ENCODE measurements at places on chromosomes 12 and 14.

GRCh38 chr12:5309654-5310053, 122.3 kb upstream of the NTF3 start:
- DNase-seq = no peak

DNA sequence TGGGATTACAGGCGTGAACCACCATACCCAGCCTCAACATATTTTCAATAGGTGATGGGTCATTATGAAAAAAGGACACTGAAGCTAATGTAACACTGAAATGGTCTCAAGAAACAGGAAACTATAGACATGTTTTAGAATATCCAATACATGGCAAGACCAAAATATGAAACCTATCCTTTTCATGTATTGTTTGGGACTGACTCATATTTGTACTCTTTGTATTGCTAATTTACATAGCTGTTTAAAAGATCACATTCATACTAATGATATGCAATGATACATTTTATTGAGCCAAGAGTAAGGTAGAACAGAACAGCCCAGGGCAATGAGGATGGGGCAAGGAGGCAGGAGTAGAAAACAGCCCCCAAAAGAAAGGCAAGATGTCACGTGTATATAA, 32.6 kb downstream of the RESF1 start:
- no peak for DNase-seq

DNA sequence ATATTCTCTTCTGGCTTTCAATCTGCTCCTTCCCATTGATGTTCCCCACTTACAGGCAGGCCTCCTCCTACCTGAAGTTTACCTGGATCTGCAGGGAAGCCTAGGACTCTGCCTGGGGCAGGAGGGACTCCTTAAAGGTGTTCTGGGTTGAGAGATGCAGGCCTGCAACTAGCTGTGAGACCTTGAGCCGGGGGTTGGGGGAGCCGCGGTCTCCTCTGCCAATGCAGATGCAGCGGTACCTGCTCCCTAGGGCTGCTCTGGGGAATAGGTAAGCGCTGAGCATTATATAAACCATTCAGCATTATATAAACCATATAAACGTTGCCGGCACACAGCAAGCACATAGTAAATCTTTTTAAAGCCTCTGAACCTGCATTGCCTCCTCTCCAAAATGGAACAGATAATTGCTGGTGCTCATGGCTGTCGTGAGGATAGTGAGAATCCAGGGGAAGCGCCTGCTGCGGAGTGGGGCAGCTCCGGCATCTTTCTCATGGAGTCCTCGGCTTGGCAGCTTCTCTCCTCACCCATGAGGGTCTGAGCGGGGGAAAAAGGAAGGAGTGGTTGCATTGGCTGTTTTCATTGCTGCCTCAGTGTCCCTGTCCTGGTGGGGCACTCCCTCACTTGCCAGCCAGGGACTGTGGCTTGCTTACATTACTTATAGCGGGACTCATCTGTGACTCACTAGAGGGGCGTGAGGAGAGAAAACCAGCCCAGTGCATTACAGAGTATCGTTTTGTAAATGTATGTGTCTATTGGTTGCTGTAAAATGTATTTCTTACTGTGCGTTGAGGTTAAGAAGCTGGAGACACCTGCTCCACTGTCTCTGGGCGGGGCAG, 12.5 kb upstream of the KRT80 start:
- no peak for DNase-seq

DNA sequence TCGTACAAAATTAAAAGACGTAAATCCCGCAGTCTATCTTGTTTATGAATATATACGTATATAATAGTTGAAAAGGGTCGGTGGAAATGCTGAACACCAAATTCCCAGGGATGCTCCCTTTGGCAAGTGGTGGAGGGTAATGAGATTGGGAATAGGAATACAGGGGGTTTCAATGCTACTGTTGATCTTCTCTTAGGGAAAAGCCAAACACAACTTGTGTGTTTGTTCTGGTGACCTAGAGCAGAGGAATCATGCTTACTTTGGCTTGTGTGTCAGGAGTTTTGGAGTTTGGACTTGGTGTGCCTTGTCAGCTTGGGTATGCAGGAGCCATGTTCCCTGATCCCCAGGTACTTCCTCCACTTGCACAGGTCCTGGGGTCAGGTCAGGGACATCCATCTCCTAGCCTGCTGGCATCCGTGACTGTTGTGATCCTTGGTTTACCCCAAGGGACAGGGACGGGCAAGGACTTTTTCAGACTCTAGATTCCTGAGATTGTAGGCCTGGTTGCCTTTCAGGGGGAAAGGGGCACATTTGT, 4.1 kb downstream of the SLC10A1 start:
- DNase-seq = no peak

DNA sequence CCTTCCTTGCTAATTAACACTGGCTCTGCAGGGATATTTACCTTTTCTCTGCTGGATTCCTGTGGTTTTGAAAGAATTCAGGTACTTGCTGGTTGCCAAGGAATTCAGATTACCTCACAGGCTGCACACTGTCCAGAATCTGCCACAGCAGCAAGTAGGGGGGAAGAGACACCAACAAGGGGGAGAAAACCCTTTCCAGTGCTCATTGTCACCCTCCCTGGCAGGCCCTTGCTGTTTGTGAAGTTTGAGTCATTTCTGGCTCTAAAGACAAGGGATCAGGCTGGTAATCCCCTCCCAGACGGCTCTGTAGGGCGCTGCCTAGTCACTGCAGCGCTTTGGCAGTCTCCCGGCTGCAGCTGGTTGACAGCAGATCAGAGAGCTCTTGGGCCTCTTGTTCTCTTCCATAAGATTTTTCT, 50.8 kb downstream of the TTLL5 start:
- no peak for DNase-seq

- no peak for DNase-seq
Observed at GRCh38 chr12:59500915-59501314, 94.9 kb upstream of the SLC16A7 start.

GRCh38 chr12:40225984-40226602, 1.3 kb downstream of the LRRK2 start:
- peak; percentile 71 for DNase-seq

DNA sequence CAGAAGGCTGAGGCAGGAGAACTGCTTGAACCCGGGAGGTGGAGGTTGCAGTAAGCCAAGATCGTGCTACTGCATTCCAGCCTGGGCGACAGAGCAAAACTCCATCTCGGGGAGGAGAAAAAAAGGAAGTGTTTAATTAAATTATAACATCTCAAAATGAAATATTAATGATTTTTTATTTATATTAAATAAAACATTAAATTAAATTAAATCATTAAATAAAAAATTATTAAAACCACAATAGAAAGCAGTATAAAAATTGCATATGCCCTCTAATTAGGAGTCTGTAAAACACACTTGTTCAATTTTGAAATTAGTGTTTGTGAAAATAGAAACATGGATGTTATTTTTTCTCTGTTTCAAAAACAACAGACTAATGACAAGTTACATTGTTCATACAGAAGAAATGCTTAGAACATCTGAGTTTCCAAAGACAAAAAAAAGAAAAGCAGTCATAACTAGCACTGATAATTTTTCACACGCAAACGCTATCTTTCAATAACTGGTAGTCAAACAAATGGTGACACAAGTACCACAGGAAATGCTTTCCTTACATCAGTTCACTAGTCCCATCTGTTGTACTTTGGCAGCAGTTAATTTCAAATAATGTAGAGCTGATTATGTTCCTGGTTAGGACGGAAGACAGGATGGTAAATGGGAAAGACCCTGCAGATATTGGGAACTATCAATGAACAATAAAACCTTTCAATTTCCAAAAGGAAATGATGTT, 54.9 kb downstream of the HECTD4 start:
- no peak for DNase-seq

DNA sequence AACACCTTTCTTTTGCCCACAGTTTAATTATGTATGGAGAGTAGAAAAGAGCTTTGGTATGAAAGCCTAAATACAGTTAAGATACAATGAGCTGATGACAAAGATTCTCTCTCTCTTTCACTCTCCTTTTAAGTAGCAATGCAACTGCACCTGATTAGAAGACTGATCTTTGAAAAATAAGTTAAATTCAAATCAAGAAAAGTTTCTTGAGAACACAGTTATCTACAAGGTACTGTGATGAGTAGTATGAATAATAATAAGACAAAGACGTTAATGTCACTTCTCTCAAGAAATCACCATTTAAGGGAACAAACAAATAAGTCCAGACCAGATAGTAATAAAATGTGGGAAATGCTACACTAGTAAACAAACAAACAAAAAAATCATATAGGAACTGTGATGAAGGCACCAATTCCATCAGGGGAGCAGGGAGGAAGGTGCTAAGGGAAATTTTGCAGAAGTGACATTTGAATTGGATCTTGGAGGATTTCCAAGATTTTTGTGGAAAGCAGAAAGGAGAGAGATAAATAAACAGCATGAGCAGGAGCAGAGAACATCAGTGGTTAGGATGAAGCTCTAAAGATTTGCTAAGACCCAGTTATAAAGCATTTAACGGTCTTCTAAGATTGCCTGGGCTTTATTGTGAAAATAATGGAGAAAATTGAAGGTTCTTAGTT, 65.2 kb upstream of the STK38L start:
- no peak for DNase-seq

GRCh38 chr12:59649203-59649602, 53.4 kb downstream of the SLC16A7 start:
- peak; percentile 23 for DNase-seq

DNA sequence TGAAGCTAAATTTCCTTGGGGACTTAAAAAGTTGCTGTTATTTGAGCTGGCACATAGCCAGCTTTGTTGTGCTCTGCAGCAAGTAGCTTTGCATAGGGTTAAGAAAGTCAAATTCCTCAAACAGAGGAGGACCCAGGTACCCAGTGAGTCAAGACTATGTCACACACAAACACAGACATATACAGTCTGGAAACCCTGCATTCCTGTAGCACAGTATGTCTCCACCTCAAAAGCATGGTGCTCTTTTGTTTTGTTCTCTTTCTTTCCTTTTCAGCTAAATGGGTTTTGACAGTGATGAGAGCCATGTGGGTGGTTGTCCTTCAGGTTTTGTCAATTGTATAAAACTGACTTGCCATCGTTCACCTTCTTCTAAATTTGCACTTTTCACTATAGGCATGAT, 179.6 kb upstream of the DIO2 start:
- DNase-seq = no peak

DNA sequence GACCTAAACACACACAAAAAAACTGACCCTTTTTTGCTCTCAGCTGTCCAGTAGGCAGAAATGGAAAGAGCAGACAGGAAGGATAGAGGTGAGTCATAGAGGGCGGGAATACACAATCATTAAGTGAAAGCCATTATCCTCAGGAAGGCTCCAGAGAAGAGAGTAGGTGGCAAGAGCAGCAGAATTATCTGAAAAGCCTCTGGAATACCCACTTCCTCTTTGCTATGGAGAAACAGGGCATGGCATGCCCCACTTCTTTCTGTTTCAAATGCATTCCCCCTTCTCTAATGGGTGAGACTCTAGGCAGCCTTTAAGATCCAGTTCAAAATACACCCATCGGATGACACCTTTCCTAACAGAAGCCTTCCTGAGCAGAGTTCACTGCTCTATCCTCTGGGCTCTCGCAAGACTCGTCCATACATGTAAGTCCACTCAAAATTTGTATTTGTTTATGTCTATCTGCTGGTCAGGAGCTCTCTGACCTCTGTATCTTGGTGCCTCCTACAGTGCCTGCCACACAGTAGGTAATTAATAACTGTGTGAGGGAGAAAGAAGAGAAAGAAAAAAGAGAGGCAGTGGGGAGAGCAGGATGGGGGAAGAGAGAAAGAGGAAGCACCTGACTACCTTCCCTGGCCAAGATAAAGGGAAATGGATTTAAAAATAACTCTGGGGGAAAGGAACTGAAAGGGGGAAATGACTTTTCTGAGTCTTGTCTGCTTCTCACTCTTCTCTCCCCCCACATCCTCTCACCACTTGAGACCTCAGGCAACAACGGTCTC, 8.5 kb downstream of the KLHL33 start:
- peak; percentile 90 for DNase-seq

DNA sequence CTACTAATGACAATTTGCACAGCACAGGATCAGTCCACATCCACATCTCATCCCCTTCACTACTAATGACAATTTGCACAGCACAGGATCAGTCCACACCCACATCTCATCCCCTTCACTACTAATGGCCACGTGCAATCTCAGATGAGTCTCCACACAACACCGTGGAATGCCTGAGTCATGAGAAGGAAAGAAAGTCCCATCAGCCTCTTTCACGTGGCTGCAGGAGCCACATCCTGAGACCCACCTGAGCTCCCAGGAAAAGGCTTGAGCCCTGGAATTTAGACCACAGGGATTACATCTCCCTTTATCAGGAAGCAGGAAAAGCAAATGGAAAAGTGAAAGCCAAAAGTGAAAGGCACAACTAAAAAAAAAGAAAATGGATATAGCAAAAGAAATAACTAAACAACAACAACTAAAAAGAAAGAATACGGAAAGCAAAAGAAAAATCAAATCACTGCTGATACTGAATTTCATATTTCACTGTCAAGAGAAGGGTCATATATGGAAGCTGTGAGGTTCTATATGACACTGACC, 1300.5 kb downstream of the TMEM121 start:
- DNase-seq = no peak

DNA sequence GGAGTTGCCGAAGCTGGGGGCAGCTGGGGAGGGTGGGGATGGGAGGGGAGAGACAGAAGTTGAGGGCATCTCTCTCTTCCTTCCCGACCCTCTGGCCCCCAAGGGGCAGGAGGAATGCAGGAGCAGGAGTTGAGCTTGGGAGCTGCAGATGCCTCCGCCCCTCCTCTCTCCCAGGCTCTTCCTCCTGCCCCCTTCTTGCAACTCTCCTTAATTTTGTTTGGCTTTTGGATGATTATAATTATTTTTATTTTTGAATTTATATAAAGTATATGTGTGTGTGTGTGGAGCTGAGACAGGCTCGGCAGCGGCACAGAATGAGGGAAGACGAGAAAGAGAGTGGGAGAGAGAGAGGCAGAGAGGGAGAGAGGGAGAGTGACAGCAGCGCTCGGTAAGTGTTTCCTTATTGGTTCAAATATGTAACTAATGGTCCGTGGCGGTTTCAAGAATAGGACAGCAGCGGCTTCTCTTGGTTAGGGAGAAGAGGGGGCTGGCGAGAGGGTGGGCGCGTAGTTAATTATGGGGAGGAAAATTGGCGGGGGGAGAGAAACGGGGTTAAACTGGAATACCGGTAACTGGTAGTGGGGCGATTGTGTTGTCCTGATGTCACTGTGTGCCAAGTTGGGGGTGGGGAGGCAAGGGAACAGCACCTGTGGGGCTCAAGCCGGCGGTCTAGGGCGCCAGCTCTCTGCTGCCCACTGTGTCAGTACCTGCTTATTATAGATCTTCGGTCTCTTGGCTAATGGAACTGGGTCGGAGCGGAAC, 8.4 kb downstream of the HOXC8 start:
- no peak for DNase-seq

- no peak for DNase-seq
Observed at GRCh38 chr12:67483871-67484554, 164.5 kb upstream of the DYRK2 start.

- no peak for DNase-seq
Observed at GRCh38 chr14:31963587-31963986, 113.5 kb upstream of the ARHGAP5 start.

DNA sequence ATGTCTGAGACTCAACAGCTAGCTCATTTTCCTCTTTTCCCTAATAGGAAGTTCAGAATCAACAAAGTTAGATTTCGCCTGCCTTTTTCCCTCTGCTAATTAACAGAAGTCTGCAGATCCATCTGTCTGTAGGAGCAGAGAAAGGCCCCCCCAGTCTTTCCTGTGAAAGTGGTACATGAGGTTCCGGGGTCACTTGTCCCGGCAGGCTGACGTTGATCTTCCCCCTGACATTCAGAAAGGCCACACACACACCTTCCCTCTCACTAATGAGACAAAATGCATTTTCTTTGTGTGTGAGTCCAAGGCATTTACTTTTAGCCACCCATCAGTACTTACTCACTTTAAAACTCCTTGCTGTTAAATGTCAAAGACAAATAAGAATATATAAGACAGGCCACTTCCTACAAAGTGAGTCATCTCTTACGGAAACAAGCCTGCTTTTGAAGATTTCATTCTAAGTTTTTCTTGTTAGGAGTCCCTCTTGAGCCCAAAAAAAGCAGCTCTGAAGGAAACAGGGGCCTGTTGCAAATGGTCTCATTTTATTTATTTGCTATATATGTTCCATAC, 138.7 kb downstream of the TTC7B start:
- peak; percentile 69 for DNase-seq
